ENCODE measurements at places on chromosomes 7 and 10. TPM values are rescaled to one million over a fixed set of nuclear protein-coding genes. Genes with fewer than 3 reads are reported as not detected.

GRCh38 chr7:17041324-17041723, 159.5 kb upstream of the AGR3 start:
- no peak for DNase-seq
- H3K4me1 ChIP-seq, result peaks cover 80% of the 10 kb centered on the region
- H3K27ac ChIP-seq, result peak overlapping the region; percentile 76
- no peak overlapping the region for H3K4me3 ChIP-seq
- peaks cover 10% of the 10 kb centered on the region for H3K36me3 ChIP-seq
- H3K27me3 ChIP-seq, result no peaks in the 10 kb centered on the region

The PSPH gene
- 37.5 TPM for total RNA-seq

The CPN1 gene
- total RNA-seq, result not detected

The DBNL gene
- 180 TPM for total RNA-seq

The CYTH3 gene
- total RNA-seq, result 73.4 TPM

The NPC1L1 gene
- 46.0 TPM for total RNA-seq
